ENCODE measurements at places on chromosomes 12 and 14.

- H3K36me3 ChIP-seq: no peaks in the 10 kb centered on the region
- H3K27ac ChIP-seq: no peak overlapping the region
- no peaks in the 10 kb centered on the region for H3K27me3 ChIP-seq
- H3K4me3 ChIP-seq: no peak overlapping the region
- no peak for DNase-seq
- no peaks in the 10 kb centered on the region for H3K4me1 ChIP-seq
These were observed 321.3 kb downstream of the RGS6 start for GRCh38 chr14:72253503-72253902.

- H3K36me3 ChIP-seq: no peaks in the 10 kb centered on the region
- no peaks in the 10 kb centered on the region for H3K4me1 ChIP-seq
- no peak for DNase-seq
- no peak overlapping the region for H3K27ac ChIP-seq
- H3K27me3 ChIP-seq: no peaks in the 10 kb centered on the region
- no peak overlapping the region for H3K4me3 ChIP-seq
These were observed 107.4 kb downstream of the GRIP1 start for GRCh38 chr12:66571361-66571915.

DNA sequence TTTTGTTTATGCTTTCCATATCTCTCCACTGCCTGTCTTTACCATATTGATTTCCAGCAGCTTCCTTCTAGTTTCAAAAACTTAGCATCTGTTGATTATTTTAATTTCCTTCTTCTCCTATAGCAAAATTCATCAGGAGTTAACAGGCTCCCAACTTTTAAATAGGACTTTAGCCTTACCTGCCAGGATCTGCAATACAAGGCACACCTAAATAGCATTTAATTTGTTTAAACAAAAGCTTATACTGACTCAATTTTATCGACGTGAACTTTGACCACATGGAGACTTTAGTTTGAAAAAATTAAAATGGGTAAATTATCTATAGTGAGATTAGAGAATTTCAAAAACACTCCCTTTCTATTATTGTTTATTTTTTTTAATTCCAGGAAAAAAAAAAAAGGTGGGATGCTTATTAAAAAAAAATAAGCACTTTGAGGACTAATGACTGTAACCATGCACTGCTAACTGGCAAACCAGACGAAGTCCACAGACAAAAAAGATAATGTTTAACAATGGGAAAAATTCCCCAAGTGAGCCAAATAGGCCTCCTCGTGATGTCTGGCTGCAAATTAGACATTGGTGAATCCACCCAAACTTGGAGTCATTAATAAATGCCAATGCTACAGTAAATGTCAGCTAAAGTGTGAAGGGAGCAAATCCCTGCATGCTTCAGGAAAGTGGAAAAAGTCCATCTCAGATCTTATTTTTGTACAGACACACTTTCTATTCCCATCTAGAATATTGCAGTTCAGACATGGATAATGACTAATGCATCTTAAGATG is 40.7 kb downstream of the RMST start:
- DNase-seq: no peak
- H3K27me3 ChIP-seq: no peaks in the 10 kb centered on the region
- no peaks in the 10 kb centered on the region for H3K4me1 ChIP-seq

DNA sequence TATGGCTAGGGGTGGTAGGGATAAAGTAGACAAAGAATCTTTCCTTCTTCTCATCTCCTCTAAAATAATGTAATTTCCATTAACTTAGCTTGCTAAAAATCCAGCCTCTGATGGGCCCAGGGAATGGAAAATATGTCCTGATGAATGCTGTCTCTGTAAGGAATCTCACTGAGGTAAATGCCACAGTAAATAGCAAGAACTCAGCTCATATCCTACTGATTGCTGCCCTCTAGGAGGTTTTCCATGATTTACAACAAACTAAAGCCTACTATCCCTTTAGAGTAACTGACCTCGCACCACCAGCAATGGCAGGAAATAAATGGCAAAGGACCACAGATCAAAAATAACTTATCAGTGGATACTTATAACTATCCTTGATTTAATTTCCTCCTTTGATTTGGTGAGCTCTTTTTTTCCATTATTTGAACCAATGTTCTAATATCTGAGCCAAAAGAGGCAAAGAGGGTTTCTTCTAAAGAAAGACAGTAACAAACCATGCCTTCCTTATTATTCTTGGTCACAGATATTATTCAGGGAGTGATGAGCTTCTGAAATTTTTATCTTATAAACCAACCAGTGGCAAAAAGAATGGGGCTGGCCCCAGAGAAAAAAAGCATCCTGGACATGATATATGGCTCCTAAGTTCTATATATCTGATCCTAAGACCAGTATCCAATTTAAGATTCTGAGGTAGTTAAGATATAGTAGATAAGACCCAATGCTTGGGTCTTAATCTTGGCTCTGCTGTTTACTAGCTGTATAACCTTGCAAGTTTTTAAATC is 43.8 kb downstream of the SENP1 start:
- H3K36me3 ChIP-seq: peaks cover 18% of the 10 kb centered on the region
- H3K4me3 ChIP-seq: no peak overlapping the region
- no peaks in the 10 kb centered on the region for H3K27me3 ChIP-seq
- H3K27ac ChIP-seq: no peak overlapping the region

- no peak for DNase-seq
- no peak overlapping the region for H3K4me3 ChIP-seq
- H3K36me3 ChIP-seq: no peaks in the 10 kb centered on the region
- no peak overlapping the region for H3K27ac ChIP-seq
These were observed 1211.7 kb downstream of the TMEM121 start for GRCh38 chr14:106738075-106738474.

- no peaks in the 10 kb centered on the region for H3K27me3 ChIP-seq
- no peaks in the 10 kb centered on the region for H3K36me3 ChIP-seq
- DNase-seq: no peak
- H3K27ac ChIP-seq: no peak overlapping the region
- H3K4me3 ChIP-seq: no peak overlapping the region
- no peaks in the 10 kb centered on the region for H3K4me1 ChIP-seq
These were observed 36.1 kb upstream of the FBLN5 start for GRCh38 chr14:91983588-91983987.

DNA sequence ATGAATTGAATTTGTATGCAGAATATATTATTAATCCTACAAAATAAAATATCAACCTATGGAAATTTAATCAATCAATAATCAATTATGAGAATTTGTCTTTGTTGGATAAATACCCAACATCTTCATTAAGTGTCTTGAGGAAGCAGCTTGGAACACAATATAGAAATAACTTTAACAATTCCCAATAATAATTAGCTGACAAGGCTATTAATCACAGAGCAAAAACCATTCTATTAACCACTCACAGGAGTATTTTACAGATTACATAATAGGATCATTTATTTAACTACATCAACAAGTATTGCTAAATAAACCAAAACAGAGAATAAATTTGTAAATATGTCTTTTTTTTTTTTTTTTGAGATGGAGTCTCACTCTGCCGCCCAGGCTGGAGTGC is 190.3 kb downstream of the CEP128 start:
- no peaks in the 10 kb centered on the region for H3K36me3 ChIP-seq
- H3K27me3 ChIP-seq: no peaks in the 10 kb centered on the region

DNA sequence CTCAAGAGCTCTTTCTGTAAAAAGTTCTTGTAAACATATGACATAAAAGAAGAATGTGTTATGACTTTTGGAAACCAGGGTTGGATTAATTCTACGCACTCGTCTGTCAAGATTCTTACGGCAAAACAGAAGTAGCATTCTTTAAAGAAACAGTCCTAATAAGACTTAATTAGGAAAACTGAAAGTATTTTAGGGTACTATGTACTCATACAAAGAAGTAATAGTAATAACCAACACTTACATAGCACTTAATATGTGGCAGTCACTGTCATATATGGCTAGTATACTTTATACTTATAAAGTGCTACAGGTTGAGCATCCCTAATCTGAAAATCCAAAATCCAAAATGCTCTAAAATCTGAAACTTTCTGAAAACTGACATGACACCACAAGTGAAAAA is 72.9 kb upstream of the ST8SIA1 start:
- H3K36me3 ChIP-seq: no peaks in the 10 kb centered on the region
- no peaks in the 10 kb centered on the region for H3K4me1 ChIP-seq
- DNase-seq: no peak

DNA sequence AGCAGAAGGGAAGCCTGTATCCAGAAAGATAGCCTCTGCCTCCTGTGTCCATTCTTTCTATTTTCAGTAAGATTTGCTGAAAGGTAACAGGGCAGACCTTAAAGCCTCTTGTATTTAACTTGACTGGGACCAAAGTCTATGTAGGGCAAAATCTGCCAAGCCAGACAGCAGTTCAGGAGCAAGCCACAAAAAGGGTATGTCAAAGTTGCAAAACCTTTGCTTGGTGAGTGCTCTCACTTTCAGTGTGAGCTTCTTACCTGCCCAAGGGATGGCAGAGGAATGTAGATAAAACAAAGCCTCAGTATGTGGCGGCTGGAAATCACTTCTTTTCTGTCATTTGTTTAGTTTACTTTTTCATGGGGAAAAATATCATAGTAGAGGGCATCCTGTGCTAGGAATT is 63.1 kb downstream of the PLEKHG7 start:
- no peaks in the 10 kb centered on the region for H3K36me3 ChIP-seq
- no peak for DNase-seq
- no peak overlapping the region for H3K4me3 ChIP-seq
- H3K27me3 ChIP-seq: no peaks in the 10 kb centered on the region

GRCh38 chr12:118611295-118611694 is 234.9 kb downstream of the SUDS3 start:
- no peak overlapping the region for H3K27ac ChIP-seq
- no peak overlapping the region for H3K4me3 ChIP-seq
- H3K27me3 ChIP-seq: no peaks in the 10 kb centered on the region
- no peaks in the 10 kb centered on the region for H3K4me1 ChIP-seq

GRCh38 chr12:68287106-68287505 is 33.7 kb upstream of the IL22 start:
- H3K27me3 ChIP-seq: no peaks in the 10 kb centered on the region
- H3K4me1 ChIP-seq: no peaks in the 10 kb centered on the region
- DNase-seq: no peak
- no peak overlapping the region for H3K4me3 ChIP-seq

GRCh38 chr14:76490735-76491134 is 114.8 kb downstream of the ESRRB start:
- no peaks in the 10 kb centered on the region for H3K36me3 ChIP-seq
- H3K27me3 ChIP-seq: no peaks in the 10 kb centered on the region
- no peak for DNase-seq
- no peak overlapping the region for H3K4me3 ChIP-seq

DNA sequence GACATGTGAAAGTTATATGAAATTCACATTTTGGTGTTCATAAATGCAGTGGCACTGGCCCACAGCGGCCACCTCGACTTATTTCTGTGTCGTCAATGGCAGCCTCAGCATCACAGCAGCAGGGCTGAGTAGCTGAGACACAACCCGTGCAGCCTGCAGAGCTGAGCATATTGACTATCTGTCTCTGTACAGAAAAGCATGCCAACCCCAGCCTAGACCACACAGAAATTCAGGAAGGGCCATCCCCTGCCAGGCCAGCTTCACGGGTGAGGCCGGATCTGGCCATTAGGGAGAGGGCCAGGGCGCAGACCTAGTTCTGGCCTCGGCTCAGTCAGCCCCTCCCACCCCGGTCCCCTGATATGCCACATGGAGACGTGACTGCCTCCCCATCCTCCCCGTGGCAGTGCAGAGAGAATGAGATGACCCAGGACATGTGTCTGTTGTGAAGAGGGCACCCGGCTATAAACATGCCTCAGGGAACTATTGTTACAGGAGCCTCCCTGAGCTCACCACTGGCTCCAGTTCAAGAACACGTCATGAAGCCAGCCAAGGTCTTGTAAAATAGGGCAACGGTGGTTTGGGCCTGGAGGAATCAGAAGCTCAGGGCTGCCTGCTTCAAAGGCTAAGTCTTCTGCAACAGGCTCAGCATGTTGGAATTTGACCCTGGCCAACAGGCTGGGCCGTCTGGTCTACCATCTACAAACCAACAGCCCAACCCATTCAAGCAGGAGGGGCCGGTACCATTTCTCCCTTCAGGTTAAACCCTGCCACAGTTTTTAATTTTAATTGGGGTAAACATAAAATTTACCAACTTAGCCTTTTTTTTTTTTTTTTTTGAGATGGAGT is 25.5 kb downstream of the SCARB1 start:
- peaks cover 47% of the 10 kb centered on the region for H3K4me1 ChIP-seq
- H3K27ac ChIP-seq: peak overlapping the region; percentile 89
- H3K27me3 ChIP-seq: no peaks in the 10 kb centered on the region
- peak; percentile 90 for DNase-seq

DNA sequence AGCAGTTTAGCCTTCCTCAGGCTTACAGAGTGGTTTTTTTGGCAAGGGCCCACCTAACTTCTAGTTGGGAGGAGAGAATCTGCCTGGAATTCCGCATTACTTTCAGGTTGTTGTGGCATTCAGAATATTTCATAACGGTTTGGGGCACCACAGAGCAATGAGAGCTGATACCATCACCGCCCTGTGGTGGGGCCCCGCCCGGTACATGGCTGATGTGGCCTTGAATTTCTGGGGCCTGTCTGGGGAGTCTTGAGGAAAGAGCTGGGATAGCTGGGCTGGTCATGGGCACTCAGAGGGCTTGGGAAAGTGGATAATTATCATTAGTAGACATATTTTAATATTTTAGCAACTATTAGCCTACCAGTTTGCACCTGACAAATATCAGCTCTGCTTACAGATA is 4.2 kb downstream of the TESPA1 start:
- no peak overlapping the region for H3K27ac ChIP-seq
- no peaks in the 10 kb centered on the region for H3K36me3 ChIP-seq
- H3K4me3 ChIP-seq: no peak overlapping the region

- H3K27ac ChIP-seq: peak overlapping the region; percentile 54
- no peaks in the 10 kb centered on the region for H3K4me1 ChIP-seq
- no peaks in the 10 kb centered on the region for H3K27me3 ChIP-seq
These were observed 5.3 kb downstream of the TMEM253 start for GRCh38 chr14:21106176-21106497.

GRCh38 chr12:12126551-12126950 is 55.8 kb downstream of the BCL2L14 start:
- H3K27ac ChIP-seq: no peak overlapping the region
- no peak overlapping the region for H3K4me3 ChIP-seq
- peaks cover 31% of the 10 kb centered on the region for H3K36me3 ChIP-seq
- DNase-seq: no peak

GRCh38 chr14:90288651-90289355 is 32.5 kb downstream of the PSMC1 start:
- H3K4me3 ChIP-seq: no peak overlapping the region
- H3K27ac ChIP-seq: no peak overlapping the region
- peaks cover 11% of the 10 kb centered on the region for H3K4me1 ChIP-seq
- H3K27me3 ChIP-seq: no peaks in the 10 kb centered on the region

GRCh38 chr14:21268617-21269251 is 508 bp downstream of the HNRNPC start:
- H3K36me3 ChIP-seq: peaks cover 3% of the 10 kb centered on the region
- H3K4me3 ChIP-seq: peak overlapping the region; percentile 94
- peaks cover 35% of the 10 kb centered on the region for H3K4me1 ChIP-seq
- H3K27ac ChIP-seq: peak overlapping the region; percentile 95
- DNase-seq: no peak
- no peaks in the 10 kb centered on the region for H3K27me3 ChIP-seq

DNA sequence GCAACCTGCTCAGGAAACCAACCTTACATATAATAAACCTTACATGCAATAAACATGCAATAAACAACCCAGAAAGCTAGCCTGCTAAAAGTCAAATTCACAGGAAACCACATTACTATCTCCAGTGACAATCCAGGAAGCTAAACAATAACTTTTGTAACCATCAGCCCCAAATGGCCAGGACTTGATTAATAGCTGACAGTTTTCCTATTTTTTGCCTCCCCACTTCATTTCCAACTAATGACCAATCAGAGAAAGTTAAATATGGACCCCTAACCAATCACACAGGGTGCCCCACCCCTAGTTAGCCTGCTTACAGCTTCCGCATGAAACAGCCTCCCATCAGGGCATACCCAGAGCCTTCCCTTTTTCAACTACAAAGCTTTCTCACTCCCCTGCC is 152.2 kb upstream of the LMNTD1 start:
- DNase-seq: no peak
- no peaks in the 10 kb centered on the region for H3K27me3 ChIP-seq
- H3K27ac ChIP-seq: no peak overlapping the region
- H3K4me1 ChIP-seq: no peaks in the 10 kb centered on the region
